T-helper 22 cell (primary cell): ENCODE measurements at places on chromosomes 6 and 20.

GRCh38 chr6:105170059-105170458 lies 9.8 kb downstream of the POPDC3 start:
- no peak for DNase-seq

GRCh38 chr20:34585019-34585418 lies 26.5 kb downstream of the MAP1LC3A start:
- no peak for DNase-seq

DNA sequence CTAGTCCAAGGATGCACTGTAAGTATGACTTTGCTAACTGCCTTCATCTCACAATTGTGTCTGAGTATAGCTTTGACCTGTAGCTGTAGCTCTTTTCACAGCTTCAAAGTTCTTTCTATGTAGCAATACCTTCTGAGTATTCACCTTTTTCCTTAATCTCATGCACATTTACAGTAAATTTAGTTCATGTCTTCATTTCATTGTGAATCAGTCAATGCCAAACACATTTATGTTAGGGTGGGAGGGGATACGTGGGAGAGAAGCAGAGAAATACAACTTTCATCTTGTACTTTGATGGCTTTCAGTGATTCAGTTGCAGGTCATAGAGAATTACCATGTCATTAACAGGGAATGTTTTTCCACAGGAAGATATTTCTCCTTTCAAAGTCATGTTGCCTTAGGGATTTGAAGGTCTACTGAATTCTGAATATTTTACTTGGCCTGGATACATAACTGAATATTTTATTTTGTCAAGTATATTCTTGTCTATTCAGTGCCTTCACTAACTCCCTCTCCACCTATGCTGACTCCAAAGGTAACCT lies 119.2 kb downstream of the TINAG start:
- no peak for DNase-seq

DNA sequence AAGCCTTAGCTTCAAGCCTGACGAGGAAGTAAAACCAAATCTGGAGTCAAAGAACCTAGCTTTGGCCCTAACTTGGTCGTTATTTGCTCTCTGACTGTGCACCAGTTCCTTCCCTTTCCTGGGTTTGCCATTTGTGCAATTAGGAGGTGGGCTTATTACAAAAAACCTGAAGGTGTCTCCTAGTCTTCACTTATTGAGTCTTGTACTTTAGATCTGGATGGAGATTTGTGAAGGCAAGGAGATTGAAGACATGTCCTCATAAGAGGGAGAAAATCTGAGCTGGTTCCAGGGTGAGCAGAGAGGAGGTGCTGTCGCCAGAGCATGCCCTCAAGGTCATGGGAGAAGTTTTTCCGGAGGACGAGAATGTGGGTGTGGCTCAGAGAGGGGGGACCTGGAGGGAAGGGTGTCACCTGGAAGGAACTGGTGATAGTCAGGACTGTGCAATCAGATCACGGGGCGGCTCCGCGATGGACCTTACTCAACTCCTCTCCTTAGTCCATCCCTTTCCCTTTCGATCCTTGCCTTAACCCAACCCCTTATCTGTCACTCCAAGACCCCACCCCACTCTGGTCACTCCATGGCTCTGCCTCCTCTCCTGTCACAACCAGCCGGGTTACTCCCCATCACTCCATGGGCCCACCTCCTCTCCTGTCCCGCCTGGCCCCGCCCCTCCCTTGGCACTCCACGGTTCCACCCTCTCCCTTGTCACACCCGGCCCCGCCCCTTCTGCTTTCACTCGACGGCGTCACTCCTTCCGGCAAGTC lies 588 bp upstream of the ACSS2 start:
- no peak for DNase-seq

GRCh38 chr6:137870744-137871247 lies 3.7 kb downstream of the TNFAIP3 start:
- no peak for DNase-seq

DNA sequence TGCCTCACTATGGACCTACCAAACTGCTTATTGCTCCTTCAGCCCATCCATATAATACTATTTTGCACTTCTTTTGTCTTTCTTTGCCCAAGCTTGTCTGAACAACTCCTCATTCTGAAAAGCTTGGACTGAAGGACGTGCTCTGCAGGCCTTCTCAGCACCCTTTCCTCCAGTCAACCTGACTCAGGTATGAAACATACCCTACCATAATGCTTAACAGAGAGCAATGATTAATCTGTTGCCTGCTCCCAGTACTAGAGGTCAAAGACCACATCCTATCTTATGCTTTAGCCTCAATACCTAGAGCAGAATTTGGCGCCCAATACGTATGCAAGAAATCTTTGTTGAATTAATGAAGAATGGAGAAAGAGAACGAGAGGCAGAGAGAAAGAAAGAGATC lies 55.2 kb downstream of the ATXN1 start:
- no peak for DNase-seq

DNA sequence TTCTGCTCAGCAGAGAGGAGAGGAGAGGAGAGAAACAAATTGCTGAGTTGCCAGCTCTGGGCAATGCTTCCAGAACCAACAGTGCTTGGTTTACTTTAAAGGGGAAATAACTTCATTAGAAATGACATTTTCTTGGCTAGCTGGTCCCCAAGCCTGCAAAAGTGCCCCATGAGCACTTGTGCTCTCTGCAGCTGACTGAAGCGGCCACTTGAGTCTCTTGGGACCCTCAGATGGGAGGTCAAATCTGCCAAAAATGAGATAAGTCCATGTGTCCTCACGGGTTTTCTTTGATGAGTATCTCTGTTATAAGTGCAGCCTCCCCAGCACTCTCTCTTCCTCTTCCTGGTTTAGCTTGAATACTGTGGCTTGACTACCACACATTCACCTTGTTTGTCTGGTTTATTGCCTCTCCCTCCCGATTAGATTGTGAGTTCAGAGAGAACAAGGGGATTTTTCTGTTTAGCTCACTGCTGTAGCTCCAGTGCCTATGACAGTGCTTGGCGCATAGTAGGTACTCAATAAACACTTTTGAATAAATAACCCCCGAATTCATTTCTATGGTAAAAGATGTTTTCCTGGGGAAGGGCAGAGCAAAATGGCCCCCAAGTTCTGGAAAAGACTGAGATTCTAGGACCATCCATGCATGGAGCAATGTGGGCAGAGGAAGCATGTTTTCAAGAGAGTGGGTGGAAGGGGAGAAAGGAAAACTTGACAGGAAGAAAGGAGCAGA lies 7.0 kb upstream of the RIN2 start:
- DNase-seq = no peak

- DNase-seq = no peak
Measured at GRCh38 chr6:80610846-80611245, 504.4 kb downstream of the BCKDHB start.

GRCh38 chr6:122007339-122007738 lies 392.1 kb upstream of the HSF2 start:
- no peak for DNase-seq

DNA sequence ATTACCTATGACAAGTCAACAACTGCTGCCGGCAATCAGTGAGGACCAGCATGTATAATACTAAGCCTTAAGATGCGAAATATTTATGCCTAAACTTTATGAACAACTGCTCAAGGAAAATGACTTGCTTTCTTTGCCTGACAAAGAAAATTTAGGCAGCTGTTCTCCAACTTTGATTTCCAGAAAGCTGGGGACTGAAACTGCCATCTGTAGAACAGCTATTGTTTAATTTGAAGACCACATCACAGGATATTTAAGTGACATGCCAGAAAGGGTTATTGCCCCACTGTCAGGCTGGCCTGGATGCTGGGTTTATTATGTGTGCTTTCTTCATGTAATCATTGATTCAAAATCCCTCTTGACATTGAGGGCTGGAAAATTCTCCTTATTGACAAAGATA lies 153.9 kb upstream of the ENPP5 start:
- DNase-seq = no peak

GRCh38 chr6:50236164-50236563 lies 186.4 kb upstream of the DEFB112 start:
- no peak for DNase-seq

DNA sequence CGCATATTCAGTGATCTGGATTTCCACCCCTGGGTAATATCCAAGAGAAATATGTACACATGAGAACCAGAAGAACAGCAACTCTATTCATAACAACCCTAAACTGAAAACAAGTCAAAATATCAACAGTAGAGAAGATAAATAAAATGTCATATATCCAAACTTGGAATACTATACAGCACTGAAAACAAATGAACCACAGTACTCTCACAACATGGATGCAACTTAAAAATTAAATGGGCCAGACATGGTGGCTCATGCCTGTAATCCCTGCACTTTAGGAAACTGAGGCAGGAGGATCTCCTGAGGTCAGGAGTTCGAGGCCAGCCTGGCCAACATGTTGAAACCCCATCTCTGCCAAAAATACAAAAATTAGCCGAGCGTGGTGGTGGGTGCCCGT lies 16.5 kb upstream of the ATXN1 start:
- DNase-seq = no peak
